HuH-7 (cell line): ENCODE measurements at places on chromosomes 6 and 20.

DNA sequence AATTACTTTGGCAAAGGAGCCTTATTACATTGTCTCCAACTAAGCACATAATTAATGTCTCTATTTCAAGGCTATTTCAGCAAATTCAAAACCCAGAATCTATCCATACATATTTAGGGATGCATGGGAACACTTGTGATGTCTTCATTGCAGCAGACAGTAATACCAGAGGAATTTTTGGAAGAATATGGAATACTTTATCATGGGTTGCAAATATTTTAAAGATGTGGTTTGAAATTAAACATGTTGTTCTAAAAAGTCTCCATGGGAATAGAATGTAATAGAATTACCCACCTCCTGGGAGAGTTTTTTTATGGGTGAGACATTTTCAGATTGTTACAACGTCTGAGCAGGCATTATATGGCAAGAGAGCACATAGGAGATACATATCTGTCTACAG, 170.8 kb downstream of the KCNQ5 start:
- DNase-seq: no peak

DNA sequence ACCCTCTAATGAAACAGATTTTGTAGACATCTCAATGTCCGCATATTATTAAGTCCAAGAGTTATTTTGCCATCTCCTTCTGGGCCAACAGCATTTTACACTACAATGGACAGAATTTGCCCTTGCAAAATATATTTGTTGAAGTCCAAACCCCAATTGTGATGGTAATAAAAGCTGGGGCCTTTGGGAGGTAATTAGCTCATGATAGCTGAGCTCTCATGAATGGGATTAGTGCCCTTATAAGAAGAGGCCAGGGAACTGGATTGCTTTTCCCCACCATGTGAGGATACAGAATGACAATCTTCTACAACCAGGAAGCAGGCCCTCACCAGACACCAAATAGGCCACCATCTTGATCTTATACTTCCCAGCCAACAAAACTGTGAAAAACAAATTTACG, 44.9 kb upstream of the MTRF1L start:
- DNase-seq: no peak

GRCh38 chr20:46291401-46291800, 16.9 kb downstream of the CDH22 start:
- DNase-seq: no peak

- DNase-seq: no peak
Observed at GRCh38 chr6:100262086-100262485, 202.6 kb downstream of the SIM1 start.

GRCh38 chr6:81023709-81024108, 728.8 kb downstream of the TENT5A start:
- no peak for DNase-seq

- no peak for DNase-seq
Observed at GRCh38 chr6:40196135-40196518, 261.9 kb upstream of the MOCS1 start.

DNA sequence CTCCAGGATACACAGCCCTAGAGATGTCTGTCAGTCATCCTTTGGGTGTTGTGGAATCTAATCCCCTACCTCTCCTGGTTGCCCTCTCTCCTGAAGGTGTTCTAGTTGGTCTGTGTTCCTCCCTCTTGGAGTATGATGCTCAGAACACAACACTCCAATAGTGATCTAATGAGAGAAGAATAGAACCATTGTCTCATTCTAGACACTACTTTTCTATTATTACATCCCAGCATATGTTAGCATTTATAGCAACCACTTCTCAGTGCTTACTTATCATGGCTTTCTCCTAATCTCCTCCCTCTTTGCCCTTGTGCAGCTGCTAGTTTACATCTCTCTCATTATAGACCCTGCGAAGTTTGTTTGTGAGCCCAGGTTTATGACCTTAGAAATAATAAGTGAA, 109.0 kb downstream of the UNC5CL start:
- no peak for DNase-seq

GRCh38 chr20:33407796-33408195, 6.5 kb upstream of the CDK5RAP1 start:
- DNase-seq: no peak

GRCh38 chr6:54014440-54014839, 96.8 kb upstream of the MLIP start:
- no peak for DNase-seq

GRCh38 chr20:58096880-58097423, 131.5 kb downstream of the ANKRD60 start:
- DNase-seq: no peak

DNA sequence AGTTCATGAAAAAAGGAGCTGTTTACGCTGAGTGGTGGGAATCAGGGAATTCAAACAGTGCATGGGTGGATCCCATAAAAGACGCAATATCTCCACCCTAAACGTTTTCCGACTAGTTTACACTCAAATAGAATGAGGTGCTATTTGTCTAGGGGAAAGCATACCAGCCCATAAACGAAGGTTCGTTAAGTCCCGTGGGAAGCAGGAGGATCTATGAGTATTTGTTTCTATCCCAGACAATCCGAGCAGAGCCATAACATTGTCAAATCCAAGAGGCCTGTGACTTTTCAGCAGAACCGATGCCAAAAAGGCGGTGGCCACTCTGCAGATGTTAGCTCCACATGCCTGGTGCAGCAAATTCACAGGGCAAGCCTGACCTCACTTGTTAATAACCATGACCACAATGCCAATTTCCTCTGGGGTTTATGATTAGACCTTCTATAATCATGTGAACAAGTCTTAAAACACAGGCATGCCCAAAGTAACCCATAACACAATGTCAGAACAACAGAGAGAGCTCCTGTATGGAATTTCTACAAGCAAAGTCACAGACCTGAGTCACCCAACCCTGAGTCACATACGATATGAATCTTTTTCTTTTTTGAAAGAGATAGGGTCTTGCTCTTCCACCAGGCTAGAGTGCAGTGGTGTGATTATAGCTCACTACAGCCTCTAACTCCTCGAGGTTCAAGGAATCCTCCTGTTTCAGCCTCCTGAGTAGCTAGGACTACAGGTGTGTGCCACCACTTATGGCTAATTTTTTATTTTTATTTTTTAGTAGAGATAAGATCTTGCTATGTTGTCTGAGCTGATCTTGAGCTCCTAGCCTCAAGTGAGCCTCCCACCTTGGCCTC, 123.3 kb downstream of the KIF13A start:
- no peak for DNase-seq

GRCh38 chr6:113694278-113695077, 162.7 kb upstream of the MARCKS start:
- no peak for DNase-seq

- no peak for DNase-seq
Observed at GRCh38 chr20:22562620-22563019, 21.8 kb downstream of the FOXA2 start.

DNA sequence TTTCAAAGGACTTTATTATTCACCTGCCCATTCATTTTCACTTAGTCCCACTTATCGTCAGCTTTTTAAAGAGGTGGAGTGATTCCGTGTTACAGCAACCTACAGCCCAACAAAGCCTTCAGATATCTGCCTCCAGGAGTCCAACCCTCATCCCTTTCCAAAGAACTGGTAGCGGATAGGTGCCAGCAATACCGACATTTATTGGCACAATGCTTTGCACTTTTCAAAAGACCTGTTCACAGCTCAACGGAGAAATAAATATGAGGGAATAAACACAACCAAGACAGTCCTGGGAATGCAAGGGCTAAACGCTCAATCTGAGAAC, 819 bp upstream of the MTRF1L start:
- no peak for DNase-seq

DNA sequence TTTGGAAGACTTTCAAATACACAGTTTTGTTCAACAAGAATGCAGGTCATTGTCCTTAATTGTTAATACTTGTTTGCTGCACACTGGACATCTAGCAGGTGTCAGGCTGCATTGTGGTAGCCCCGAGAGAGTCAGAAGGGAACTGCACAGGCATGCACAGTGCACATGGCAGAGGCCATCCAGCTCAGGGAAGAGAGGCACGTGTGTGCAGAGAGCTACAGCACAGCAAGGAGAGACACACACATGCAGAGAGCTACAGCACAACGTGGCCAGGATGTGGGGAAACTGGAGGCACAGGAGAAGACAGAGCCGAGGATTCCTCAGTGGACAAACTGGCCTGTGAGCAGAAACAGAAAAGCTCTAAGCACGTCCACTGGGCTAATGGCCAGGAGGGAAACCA, 272.0 kb downstream of the SMOC2 start:
- DNase-seq: no peak

GRCh38 chr20:63455568-63455859, 16.9 kb downstream of the KCNQ2 start:
- no peak for DNase-seq

DNA sequence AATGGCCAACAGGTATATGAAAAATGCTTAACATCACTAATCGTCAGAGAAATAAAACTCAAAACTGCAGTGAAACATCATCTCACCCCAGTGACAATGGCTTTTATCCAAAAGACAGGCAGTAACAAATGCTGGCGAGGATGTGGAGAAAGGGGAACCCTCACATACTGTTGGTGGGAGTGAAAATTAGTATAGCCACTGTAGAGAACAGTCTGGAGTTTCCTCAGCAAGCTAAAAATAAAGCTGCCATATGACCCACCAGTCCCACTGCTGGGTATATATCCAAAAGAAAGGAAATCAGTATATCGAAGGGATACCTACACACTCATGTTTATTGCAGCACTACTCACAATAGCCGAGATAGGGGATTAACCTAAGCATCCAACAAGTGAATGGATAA, 23.4 kb upstream of the INSM1 start:
- no peak for DNase-seq

- no peak for DNase-seq
Observed at GRCh38 chr6:14743144-14743473, 502.8 kb upstream of the JARID2 start.

GRCh38 chr6:3357678-3358077, 98.9 kb downstream of the PSMG4 start:
- no peak for DNase-seq

GRCh38 chr6:149015535-149016525, 269.0 kb downstream of the UST start:
- no peak for DNase-seq

DNA sequence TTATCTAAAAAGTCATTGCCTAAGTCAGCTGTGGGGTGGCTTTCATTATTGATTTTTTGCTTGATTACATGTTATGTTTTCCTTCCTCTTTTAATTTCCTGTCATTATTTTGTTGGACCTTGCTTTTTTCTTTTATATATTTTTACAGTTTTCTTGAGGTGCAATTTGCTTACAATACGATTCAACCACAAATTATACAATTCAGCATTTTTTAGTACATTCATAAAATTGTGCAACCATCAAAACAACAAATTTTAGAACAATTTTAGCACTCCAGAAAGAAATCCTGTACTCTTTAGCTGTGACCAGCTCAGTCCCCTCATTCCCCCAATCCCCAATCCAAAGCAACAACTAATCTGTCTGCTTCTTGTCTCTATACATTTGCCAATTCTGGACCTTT, 608.9 kb downstream of the C6orf118 start:
- no peak for DNase-seq

DNA sequence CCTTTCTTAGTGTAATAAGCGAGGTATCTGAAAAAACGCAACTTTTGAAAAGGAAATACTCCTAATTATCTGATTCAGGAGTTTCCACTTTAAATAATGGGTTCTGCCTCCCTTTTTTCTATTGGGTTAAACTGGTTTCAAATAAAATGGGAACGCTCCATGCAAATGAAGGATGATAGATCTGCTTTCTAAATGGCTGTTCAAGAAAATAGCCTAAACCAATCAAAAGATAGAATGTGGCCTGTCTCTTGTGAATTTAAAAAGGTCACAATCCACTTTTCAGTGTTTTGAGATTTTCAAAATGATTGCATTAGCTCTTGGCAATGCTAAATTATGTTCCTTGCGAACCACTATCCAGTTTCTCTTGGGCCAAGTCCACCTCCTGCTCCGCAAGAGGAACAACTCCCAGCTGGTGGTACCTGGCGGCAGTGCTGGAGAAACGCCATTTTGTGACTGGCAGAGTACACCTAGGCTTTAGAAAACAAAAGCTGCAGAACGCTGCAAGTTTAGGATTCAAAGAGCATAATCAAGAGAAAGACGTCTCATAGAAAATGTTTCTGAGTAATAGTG, 56.7 kb downstream of the TRIM38 start:
- no peak for DNase-seq
